ENCODE measurements at places on chromosomes 7 and 10. TPM values are rescaled to one million over a fixed set of nuclear protein-coding genes. Genes with fewer than 3 reads are reported as not detected.

The MRC1 gene
- total RNA-seq = not detected

GRCh38 chr10:116146372-116147140 is 126.5 kb downstream of the GFRA1 start:
- no peaks in the 10 kb centered on the region for H3K36me3 ChIP-seq
- H3K27me3 ChIP-seq = no peaks in the 10 kb centered on the region
- H3K27ac ChIP-seq = no peak overlapping the region

DNA sequence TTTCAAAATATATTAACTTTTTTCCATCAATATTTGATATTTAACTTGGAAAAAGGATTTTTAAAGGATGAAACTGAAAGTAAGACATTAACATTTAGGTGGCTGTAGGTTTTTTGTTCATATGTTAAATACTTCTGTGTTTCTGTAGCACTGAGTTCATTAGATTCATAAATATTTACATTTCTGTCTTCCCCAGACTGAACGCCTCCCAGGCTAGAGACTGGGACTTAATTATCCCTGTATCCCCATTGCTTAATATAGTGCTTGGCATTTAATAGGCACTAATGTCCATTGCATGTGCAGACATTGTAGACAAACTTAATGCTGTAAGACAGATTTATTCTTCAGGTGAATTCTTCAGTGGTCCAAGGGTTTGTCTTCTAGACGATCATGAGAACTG is 7.4 kb downstream of the PTPN12 start:
- H3K27ac ChIP-seq = peak overlapping the region; percentile 38
- peaks cover 38% of the 10 kb centered on the region for H3K4me1 ChIP-seq
- H3K27me3 ChIP-seq = no peaks in the 10 kb centered on the region

DNA sequence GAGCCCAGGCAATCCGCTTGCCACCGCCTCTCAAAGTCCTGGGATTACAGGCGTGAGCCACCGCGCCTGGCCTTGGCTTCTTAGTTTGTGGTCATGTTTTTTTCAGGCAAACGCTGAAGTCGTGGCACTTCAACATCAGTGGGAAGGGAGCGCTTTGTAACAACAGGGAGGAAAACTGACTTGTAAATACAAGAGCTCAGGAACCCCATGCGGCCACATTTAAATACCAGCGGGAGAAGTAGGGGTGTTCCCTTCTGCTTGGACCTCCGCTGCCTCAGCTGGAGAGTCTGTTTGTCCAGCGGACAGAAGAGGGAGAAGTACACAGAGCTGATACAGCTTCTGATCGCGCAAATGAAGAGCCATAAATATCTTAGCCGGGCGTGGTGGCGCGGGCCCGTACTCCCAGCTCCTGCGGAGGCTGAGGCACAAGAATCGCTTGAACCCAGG is 108.7 kb upstream of the KMT2C start:
- H3K36me3 ChIP-seq = no peaks in the 10 kb centered on the region
- peaks cover 6% of the 10 kb centered on the region for H3K27me3 ChIP-seq
- peaks cover 10% of the 10 kb centered on the region for H3K4me1 ChIP-seq
- H3K27ac ChIP-seq = no peak overlapping the region

- no peak overlapping the region for H3K4me3 ChIP-seq
- H3K36me3 ChIP-seq = peaks cover 1% of the 10 kb centered on the region
- peaks cover 2% of the 10 kb centered on the region for H3K4me1 ChIP-seq
- DNase-seq = no peak
Observed at GRCh38 chr7:80967917-80968297, 49.1 kb upstream of the SEMA3C start.

DNA sequence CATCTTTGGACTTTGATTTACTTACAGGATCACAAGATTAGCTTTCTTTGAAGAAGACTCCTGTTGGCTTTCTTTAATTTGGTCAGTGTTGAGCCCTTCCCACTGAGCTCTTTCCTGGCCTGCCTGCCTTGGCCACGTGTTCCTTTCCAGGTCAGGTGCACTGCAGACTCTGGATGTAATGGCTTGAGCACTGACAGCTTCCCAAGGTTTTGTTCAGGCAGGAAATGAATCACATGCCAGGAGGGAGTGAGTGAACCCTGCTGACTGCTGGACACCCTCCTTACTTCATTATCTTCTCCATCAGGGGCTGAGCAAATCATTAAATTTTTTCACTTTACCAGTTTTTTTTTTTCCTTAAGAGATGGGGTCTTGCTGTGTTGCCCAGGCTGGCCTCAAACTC is 29.8 kb downstream of the SNX10 start:
- H3K36me3 ChIP-seq = no peaks in the 10 kb centered on the region
- H3K27me3 ChIP-seq = no peaks in the 10 kb centered on the region
- no peak for DNase-seq
- peak overlapping the region; percentile 63 for H3K27ac ChIP-seq

Data from mesothelial cell of epicardium (in vitro differentiated cells).